ENCODE measurements at places on chromosomes 5 and 9.

DNA sequence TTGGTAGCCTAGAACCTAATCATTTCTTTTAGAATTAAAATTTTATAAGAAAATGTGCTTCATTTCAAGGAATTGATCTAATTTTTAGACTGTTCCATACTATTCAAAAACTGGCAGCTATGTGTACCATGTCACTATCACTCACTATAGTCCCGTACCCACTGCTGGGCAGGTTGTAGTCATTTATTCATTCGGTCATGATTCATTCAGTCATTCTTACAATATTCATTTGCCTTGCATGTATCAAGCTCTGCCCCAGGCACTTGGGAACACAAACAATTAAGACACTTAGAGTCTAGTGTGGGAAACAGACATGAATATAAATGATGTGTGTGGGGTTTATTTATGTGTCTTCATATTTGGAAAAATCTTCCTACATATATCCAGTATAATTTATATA is 26.4 kb downstream of the TDRD7 start:
- DNase-seq: no peak

DNA sequence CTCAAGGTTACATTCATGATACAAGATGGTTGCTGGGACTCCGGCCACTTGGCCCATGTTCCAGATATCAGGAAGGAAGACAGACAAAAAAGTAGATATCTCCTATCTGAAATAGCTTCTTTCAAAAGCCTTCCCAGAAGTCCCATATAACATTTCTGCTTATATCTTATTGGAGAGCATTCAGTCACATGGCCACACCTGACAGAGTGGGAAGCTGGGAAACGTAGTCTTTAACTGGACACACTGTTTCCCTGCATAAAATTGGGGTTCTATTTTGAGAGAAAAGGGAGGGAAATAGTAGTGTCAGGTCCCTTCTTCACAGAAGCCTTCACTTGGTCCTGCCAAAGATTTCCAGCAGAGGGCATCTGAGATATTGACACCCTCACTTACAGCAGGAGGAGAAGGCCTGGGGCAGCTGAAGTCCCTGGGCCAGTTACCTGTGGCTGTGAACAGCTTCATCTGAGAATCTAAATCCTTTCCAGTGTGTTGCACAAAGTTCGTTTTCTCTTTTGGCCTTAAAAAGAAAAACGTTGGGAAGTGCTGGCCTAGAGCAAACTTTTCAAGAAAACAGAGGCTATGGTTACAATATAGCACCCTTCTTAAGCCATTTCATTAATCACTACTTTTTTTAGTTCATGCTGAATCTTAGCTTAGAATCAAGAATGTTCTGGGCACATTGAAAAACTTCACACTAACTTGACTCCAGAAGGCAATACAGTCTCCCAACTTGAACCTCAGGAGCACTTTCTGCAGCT is 33.5 kb downstream of the SPEF2 start:
- DNase-seq: peak; percentile 2

GRCh38 chr5:150589862-150590601 is 50.4 kb upstream of the SYNPO start:
- no peak for DNase-seq

DNA sequence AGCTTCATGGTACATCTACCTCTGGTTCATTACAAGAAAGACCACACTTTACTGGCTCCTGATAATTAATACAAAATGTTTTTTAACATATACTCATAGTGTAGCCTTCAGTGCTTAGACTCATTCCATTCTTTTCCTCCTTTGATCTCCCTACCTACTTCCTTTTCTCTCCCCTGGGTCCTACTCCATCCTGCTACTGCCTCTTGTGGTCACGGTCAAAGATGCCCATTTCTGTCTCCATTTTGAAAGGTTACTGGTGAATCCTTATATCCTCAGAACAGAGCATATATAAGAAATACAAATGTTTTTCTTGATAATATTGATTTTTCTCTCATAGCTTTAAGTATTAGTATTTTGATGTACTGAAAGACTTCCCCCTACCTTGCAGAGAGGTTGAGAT is 375.9 kb downstream of the ARRDC3 start:
- DNase-seq: no peak

DNA sequence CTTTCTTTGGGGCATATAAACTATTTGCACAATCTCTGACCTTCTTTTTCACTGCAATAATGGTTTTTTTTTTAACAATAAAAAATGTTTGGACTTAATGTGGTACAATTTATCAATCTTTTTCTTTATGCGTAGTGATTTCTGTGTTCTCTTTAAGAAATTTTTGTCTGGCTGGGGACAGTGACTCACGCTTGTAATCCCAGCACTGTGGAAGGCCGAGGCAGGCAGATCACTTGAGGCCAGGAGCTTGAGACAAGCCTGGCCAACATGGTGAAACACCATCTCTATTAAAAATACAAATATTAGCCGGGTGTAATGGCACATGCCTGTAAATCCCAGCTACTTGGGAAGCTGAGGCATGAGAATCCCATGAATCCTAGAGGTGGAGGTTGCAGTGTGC is 72.3 kb downstream of the STK32A start:
- DNase-seq: no peak

DNA sequence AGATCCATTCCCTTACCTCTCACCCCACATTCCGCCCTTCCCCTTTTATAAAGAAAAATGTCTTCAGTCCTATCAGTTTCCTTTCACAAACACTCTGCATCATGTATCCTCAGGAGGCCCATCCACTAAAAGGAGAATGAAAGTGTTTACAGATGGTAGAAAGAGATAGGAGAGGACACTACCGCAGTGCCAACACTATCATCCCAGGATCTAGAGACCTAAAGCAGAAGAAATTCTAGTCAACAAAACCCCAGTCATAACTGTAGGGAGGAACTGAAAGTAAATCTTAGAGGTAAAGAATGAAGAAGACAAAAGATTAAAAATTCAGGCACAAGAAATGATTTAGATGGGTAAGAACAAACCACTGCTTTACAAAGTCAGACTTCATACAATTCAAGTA is 114.1 kb downstream of the MLLT3 start:
- DNase-seq: no peak

DNA sequence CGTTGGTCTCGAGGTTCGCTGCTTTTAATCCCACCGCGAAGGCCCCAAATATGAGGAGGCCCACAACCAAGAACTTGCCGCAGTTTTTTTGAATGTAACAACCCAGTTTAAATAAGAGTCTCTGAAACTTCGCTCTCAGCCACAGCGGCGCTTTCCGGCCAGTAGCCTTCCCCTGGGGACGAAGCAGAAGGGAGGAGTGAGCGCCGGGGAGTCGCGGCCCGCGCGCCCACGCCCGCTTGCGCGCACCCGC is 10.4 kb downstream of the PTCH1 start:
- peak; percentile 88 for DNase-seq

DNA sequence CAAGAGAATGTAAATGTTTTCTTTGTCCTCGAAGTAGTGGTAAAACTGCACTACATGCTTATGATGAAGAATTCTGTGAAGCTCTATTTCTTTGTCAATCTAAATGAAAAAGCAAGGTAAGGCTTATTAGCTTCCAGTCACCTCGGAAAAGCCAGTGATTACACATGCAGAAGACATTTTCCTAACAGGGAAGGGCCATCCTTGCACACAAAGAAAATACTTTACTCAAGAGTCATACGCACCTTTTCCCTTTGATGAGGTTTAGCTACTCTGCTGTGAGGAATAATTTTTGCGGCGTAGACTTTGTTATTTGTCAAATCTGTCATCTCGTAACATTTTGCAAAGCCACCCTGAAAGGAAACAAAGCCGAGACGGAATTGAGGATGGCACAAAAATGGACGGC is 1.1 kb downstream of the PLK2 start:
- DNase-seq: peak; percentile 9

GRCh38 chr5:127353327-127353726 is 62.7 kb downstream of the MEGF10 start:
- DNase-seq: no peak

GRCh38 chr5:52964138-52964537 is 25.0 kb upstream of the ITGA2 start:
- DNase-seq: no peak

GRCh38 chr5:52827815-52828214 is 40.1 kb downstream of the ITGA1 start:
- DNase-seq: no peak
